ENCODE measurements at places on chromosomes 12 and 14. TPM values are rescaled to one million over a fixed set of nuclear protein-coding genes. Genes with fewer than 3 reads are reported as not detected.

DNA sequence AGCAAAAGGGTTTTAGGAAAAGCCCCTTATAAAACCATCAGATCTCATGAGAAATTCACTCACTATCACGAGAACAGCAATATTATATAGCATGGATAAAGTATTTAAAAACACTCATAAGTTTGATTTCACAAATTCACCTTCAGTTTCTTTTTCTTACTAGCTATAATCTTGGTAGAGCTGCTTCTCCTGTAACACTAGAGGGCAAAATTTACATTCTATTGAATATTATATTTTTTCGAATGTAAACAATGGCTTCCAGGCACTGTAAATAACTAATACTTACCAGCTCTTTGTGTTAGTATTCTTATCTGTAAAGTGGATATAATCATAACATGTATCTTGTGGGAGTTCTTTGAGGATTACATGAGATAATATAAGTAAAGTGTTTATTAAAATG is 259.6 kb downstream of the CCER1 start:
- DNase-seq: no peak
- H3K4me3 ChIP-seq: no peak overlapping the region
- no peaks in the 10 kb centered on the region for H3K36me3 ChIP-seq
- no peaks in the 10 kb centered on the region for H3K4me1 ChIP-seq
- H3K27me3 ChIP-seq: no peaks in the 10 kb centered on the region

DNA sequence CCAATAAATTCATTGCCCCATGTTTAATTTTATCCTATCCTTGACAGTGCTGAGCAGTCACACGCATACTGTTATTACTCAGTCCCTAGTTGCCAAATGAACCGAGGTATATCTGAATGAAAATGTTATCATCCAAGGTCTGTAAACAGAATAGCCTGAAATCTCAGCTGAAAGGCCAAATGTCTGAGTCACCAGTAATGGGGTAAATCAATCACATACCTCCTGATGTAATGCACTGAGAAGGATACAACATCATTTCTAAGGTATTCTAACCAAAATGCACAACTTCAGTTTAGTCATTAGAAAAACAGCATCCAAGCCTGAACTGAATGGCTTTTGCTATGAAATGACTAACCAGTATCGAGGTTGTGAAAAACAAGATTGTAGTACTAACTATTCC is 228.6 kb downstream of the DPF3 start:
- no peak for DNase-seq
- H3K36me3 ChIP-seq: no peaks in the 10 kb centered on the region
- no peak overlapping the region for H3K27ac ChIP-seq
- H3K4me3 ChIP-seq: no peak overlapping the region

DNA sequence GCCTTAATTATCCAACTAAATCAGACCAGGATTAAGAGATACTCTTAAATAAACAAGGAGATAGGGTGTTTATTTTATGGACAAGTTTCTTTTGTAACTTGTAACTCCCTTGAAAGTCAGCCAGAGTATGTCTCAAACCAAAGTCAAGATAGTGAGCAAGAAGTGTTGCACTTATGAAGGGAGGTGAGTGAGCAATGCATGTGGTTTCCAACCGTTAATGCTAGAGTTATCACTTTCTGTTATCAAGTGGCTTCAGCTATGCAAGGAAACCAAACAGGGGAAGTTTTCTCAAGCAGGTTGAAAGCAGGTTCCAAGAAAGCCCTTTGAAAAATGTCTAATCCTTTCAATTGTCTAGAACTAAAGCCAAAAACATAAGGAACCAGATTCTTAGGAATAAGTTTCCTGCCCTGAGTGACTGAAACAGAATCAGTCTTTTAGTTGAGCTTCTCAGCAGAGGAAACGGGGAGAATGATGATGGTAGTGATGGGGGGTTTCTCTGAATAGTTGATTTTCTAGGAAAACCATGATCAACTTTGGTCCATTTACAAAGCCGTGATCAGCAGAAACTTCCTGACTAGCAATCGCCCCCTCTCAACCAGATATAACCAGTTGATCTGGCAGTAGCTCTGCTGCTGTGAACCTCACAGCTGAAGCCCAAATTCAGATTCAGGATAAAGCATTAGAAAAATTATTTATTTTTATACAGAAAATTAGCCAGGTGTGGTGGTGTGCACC is 128.4 kb downstream of the DAD1 start:
- no peak for DNase-seq
- H3K36me3 ChIP-seq: no peaks in the 10 kb centered on the region
- H3K27ac ChIP-seq: no peak overlapping the region
- H3K27me3 ChIP-seq: no peaks in the 10 kb centered on the region
- H3K4me3 ChIP-seq: no peak overlapping the region

DNA sequence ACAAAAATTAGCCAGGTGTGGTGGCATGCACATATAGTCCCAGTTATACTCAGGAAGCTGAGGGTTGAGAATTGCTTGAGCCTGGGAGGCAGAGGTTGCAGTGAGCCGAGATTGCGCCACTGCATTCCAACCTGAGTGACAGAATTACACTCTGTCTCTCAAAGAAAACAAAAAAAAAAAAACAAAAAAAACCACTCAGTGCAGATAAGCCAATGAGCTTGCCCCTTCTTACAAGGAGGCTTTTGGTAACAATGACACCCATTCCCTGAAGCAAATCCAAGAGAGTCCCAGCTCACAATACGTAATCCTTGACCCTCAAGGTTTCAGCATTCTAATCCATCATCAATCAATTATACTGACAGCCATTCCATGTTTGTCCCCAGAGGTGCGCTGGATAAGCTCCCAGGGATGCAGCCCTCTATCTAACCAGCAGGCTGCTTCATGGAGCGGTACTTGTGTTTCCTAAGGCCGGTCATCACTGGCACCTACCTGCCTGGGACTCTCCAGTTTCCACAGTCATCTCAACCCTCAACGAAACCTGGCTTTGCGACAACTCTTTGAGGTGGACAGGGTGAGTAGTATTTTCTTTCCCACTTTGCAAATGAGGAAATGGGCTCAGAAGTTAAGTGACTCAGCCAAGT is 12.4 kb downstream of the GCN1 start:
- peak overlapping the region; percentile 18 for H3K27ac ChIP-seq
- no peak for DNase-seq

C14orf132 gene
- polyA plus RNA-seq: 37.2 TPM

All from left lung (tissue), 14 donors.